ENCODE measurements at places on chromosomes 13 and 19.
A peak's percentile ranks its signal among the peaks of the same experiment; 100 is the strongest.

GRCh38 chr13:44648392-44649103, 72.4 kb upstream of the TSC22D1 start:
- DNase-seq, result no peak

GRCh38 chr13:52128714-52129700, at the start of gene NEK5:
NEK5 (minus strand) TSS chr13:52129073; CDS start chr13:52127482, 1,591 bp downstream.
- peak; percentile 9 for DNase-seq

DNA sequence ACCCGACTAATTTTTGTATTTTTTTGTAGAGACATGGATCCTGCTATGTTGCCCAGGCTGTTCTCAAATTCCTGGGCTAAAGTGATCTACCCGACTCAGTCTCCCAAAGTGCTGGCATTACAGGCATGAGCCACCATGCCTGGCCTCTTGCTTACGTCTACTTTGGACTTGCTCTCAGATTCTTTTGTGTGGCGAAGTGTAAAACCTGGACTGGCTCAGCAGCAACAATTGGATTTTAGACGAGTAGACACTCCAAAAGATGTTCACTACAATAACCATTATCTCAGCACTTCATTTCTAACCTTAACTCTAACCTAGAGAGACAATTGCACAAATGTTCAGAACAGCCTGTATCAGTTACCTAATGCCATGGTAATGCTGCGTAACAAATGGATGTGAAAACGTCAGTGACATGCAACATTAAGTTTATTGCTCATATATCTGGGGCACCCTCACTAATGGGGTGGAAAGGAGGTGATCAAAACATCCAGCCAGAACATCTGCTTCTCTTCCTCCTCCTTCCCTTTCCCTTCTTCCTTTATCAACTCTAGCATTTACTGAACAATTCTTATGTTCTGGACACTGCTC, 124.9 kb upstream of the MRI1 start:
- no peak for DNase-seq

- no peak for DNase-seq
These were observed 349 bp upstream of the KISS1R start for GRCh38 chr19:916645-917322.

- no peak for DNase-seq
These were observed 40.8 kb downstream of the RCBTB2 start for GRCh38 chr13:48492096-48492440.

DNA sequence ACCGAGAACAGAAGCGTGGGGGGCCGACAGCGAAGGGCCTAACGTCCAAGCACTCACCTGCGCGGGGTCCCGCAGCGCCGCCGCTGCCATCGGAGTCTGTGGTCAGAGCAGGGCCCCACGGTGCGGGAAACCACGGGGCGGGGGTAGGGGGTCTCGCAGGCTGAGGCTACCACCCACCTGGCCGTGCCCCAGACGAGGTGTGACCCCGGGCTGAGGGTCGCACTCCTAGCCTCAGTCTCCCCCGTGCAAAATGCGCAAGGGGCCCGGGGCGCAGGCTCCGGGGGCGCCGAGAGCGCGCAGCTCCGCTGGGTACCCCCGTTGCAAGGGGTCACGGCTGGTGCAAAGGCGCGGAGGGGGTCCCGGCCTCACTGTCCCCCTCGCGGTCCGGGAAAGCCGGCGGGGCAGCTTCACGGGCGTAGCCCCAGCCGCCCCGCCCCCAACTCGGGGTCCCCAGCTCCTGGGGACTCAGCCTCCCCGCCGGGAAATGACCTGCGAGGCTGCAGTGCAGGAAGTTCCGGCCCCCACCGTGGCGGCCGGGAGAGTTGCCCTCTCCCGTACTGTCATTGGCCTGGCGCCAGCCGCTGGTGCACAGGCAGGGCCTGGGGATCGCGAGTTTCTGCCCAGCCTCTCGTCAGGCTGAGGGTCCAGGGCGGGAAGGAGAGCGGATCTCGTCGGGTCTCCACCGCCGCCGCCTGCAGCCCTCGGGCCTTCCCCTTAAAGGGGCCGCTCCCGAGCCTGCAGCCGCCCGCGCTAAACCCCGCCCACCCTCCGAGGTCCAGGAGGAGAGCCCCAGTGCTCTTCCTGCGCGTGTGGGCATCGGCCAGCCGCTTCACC, at the start of gene ZNF792:
Gene ZNF792 (minus strand): TSS at position 657 of the 834 bp plus-strand sequence. CDS start 567 bp downstream, at position 90.
- peak; percentile 7 for DNase-seq

GRCh38 chr19:7199613-7200533, 94.3 kb downstream of the INSR start:
- DNase-seq, result no peak
